ENCODE measurements at places on chromosomes 2 and 18.

GRCh38 chr2:209145941-209146681 lies 277.7 kb upstream of the MAP2 start:
- no peak for DNase-seq

DNA sequence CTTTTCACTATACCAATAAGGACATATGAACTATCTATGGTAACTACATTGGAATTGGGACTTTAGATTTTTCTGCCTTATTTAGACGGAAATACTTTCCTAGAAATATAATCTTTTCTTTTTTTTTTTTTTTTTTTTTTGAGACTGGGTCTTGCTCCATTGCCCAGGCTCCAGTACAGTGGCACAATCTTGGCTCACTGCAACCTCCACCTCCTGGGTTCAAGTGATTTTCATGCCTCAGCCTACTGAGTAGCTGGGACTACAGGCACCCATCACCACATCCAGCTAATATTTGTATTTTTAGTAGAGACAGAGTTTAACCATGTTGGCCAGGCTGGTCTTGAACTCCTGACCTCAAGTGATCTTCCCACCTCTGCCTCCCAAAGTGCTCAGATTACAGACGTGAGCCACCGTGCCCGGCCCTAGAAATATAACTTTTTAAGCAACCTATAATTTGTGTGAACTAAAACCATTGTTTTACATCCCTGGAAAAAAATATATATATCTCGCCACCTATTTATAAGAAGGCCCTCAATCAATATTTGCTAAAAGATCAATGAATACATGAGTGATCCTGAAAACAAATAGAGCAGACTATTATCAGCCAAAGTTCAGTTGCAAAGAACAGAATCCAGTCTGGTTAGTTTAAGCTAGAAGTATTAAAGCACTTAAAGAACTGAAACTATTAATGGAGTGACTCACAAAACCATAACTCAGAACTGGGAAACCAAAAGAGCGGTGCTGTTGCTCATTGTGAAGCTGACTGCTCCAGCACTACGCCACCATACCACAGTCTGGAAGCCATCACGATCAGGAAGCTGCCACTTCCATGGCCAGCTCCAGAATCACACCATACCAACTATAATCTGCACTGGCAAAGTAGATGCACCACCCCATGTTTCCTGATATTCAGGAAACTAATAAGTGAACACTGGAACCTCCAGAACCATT lies 8.4 kb upstream of the HNRNPLL start:
- DNase-seq, result no peak

- no peak for DNase-seq
Measured at GRCh38 chr18:13513021-13513420, 213.3 kb downstream of the FAM210A start.

DNA sequence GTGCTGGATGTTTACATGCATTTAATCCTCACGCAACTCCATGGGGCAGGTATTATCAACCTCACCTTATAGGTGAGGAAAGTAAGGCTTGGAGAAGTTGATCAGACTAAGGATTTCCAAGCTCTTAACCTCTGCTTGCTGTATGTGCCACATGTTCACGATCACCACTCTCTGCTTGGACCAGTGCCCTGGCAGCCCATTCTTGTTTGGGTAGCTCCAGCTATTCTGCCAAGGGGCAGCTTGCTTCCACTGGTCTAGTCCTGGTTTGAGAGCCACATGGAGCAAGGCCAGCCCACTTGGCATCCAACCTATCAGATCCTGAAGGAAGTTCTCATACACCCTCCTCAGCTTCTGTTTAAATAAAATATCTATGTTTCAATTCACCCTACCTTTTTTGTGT lies 14.3 kb downstream of the PLB1 start:
- DNase-seq, result no peak

- DNase-seq, result no peak
Measured at GRCh38 chr18:35176925-35177324, 63.9 kb upstream of the ZNF397 start.

DNA sequence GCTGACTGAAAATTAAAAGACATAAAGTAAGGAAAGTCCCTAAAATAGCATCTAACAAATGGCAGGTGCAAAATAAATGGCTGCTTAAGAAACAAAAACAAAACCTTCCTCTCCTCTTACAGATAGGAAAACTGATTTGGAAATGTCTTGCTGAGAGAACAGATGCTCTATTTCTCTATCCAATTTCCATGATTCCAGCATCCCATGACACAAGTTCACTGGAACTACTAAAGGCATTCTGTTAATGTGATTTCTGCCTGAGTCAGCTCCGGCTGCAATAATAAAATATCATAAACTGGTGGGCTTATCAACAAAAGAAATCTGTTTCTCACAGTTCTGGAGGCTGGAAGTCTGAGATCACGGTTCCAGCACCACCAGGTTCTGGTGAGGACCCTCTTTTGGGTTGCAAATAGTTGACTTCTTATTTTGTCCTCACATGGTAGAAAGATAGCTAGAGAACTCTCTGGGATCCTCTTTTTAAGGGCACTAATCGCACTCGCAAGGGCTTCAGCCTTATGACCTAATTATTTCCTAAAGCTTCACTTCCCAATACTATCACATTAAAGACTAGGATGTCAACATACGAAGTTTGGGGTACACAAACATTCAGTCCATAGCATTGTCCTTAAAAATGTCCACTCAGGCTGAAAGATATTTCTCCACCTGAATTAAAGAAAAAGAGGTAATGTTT lies 78.2 kb upstream of the GALNT3 start:
- no peak for DNase-seq

DNA sequence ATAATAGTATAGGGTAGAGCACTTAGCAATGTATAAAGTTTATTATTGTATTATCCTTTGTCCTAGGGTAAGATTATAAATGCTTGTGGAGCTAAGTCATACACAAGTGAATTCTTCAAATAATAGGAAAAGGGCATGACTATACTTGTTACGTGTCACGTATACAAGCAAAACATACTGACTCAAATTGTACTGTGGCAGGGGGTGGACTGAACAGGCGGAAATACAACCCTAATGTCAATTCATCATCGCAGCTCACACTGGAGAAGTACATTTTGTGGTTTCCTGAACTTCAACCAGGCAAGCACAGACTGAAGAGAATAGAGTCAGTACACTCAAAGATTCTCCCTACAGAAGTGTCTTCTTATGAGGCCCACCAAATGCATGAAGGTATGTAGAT lies 201.0 kb downstream of the MBD2 start:
- peak; percentile 93 for DNase-seq

DNA sequence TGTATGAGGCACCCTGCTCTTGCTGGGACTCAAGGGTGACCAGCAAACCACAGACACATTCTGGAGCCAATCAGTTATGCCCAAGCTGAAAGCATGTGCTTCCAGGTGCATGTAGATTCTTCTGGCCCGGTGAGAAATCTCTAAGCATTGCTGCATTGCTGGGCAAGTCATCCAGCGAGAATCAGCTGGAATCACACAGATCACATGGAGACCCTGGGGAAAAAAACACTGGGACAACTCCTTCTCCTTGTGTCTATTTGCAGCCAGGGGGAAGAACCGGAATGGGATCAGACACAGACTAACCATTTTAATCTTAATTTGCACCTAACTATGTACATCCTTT lies 119.7 kb upstream of the KLF7 start:
- no peak for DNase-seq

- DNase-seq, result peak; percentile 20
Measured at GRCh38 chr2:167355821-167356220, 467.5 kb downstream of the XIRP2 start.

DNA sequence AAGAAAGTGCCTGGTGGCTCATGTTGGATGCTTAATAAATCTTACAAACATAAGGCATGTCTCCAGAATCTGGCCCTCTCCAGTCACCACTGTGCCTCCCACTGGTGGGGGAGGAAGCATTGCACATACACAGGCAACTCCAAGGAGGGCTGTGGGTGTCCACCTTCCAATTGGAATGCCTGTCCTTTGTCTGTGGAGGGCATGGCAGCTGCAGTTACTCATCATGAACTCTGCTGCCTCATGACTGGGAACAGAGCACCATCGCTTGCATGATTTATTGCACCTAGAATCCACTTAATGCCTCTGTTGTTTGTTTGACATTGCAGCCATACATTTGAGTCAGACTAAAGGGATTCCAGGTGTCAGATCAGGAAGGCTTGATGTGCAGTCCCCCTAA lies 278.9 kb downstream of the PRKCE start:
- no peak for DNase-seq

DNA sequence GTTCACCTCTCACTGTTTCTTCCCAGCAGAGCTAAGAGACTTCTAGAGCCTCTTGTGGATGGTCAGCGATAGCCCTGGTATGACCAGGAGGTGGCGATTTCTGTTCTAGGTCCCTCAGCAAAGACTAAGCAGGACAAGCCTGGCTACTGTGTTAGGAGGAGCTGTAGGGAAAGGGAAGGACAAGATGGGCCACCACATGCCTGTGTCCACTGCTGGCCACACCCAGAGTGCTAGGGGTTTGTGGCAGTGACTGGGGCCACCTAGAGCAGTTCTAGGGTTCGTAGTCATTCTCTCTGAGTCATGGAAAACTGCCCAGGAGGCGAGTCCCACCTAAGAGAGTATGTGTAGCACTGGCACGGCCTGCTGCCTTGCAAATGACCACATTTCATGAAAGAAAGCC lies 179.4 kb downstream of the ALPK2 start:
- DNase-seq, result no peak

DNA sequence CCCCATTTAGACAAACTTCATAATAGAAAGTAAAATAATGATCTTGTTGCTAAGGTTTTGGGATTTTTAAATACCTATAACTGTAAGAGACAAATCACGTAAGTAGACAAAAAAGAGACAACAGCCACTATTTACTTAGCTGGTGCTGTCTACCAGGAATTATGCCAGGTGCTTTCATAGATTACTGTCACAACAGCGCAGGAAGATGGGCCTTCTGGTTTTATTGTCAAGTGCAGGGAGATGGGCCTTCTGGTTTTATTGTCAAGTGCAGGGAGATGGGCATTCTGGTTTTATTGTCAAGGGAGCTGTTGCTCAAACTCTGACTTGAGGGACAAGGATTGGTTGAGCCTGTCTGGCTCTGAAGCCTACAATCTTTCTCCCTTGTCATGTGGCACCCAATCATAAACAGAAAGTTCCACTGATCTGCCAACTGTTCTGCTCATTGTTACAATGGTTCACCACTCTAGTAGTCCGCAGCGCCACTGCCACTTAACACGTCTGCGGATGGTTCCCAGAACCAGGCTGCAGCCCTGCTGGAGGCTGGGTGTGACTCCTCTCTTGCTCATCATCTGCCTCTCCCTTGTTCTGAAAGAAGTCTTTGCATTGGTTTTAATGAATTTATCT lies 95.0 kb downstream of the RNF144A start:
- peak; percentile 12 for DNase-seq

GRCh38 chr2:186328838-186329237 lies 157.2 kb upstream of the ZC3H15 start:
- no peak for DNase-seq

GRCh38 chr2:57809230-57809629 lies 237.4 kb upstream of the VRK2 start:
- no peak for DNase-seq

DNA sequence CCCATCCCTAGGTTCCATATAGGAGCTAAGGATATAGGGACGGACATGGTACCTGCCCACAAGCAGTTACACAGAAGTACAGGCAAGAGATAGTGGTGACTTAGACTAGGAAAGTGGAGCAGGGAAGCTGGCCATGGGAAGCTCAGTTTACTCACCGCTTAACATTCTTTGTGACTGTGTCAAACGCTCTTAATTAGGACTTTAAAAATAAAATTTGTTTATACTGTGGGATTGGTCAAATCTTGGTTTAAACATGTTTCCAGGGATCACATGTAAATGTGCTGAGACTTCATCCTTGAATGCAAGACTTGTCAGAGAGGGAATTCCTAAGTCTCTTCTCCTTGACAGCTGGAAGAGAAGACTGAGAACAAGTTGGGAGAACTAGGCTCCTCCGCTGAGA lies 107.3 kb downstream of the MTCL1 start:
- no peak for DNase-seq

DNA sequence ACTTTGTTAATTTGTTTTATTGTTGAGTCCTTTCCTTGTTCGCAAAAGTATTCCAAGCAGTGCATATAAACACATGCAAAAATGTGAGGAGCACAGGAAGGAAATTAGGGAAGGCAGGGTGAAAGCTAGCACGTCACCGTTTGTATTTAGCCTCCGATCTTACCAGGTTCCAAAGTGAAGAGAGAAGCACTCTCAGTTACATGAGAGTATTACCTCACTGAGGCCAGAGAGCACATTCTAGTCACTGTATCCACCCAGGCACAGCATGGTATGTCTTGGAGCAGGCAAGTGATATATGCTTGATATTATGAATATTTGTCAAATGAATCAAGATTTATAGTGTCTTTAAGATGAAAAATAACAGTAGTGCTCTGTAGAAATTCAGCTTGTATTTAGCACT lies 6.5 kb upstream of the TMEM182 start:
- DNase-seq, result no peak

DNA sequence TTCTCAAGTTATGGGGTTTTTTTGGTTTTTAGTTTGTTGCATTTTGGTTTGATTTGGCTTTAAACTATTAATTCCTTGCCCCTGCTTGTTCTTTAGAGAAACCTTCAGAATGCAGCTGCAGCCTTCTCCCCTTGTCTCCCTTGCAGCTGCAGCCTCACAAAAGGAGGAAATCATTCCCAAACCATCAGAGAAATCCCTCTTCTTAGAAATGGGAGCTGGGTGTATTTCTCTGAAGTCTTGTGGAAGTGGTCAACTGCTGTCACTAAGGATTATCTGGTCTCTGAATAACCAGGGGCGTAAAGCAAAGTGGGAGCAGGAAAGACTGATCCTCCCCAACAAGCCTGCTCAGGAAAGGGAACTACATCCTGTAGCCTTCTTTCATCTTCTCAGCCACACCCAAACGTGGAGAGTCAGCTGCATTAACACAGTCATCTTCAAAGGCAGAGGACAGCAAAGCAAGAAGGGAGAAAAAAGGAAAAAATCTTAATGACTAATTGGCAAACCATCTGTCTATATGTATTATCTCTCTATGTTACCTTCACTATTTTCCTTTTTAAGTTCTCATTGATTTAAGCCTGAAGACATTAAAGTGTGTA lies 1834.1 kb upstream of the PIK3C3 start:
- DNase-seq, result no peak

- no peak for DNase-seq
Measured at GRCh38 chr2:44168681-44169154, at the start of gene PPM1B. Gene PPM1B (plus strand): TSS chr2:44168875. CDS start chr2:44201200, 32,325 bp downstream.

All from brain microvascular endothelial cell (primary cell).